Smooth muscle cell of the brain vasculature (primary cell): ENCODE measurements at places on chromosomes 1 and 21.

DNA sequence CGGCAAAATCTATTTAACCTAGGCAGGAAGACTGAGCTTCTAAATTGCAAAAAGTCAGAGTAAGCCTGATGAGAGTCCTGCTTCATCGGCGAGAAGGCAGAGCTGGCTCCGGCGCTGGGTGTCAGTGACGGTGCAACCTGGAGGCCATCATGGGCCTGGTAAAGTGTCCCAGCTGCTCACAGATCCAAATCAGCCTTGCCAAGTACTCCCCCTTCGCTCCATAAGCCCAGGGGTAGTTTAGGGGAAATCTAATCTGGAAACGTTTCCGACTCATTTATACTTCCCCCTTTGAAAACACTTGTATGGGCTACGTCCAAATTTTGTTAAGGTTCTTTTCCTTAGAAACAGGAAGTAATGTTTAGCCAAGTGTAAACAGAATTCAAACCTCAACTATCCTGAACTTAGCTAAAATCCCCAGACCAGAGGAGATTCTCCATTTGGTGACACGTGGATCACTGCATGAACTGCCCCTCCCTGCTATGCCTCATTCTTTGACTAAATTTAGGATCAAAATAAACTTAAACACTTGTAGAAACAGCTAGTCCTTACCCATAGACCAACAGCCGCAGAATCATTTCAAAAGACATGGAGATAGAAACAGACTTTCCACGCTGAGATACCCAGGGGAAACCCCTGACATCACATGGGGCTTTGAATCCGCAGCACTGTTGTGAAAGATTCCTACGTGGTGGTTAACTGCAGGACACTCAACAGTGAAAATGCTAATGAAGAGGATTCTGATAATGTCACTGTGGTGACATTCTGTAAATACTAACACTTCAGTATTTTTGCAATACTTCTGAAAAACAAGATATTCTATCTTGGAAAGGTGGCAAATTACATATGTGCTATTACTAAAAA lies 172.7 kb downstream of the TGFBR3 start:
- no peak for DNase-seq

GRCh38 chr1:240343966-240344365 lies 252.3 kb downstream of the FMN2 start:
- no peak for DNase-seq

- no peak for DNase-seq
Measured at GRCh38 chr1:156682166-156682890, 5.1 kb upstream of the NES start.

DNA sequence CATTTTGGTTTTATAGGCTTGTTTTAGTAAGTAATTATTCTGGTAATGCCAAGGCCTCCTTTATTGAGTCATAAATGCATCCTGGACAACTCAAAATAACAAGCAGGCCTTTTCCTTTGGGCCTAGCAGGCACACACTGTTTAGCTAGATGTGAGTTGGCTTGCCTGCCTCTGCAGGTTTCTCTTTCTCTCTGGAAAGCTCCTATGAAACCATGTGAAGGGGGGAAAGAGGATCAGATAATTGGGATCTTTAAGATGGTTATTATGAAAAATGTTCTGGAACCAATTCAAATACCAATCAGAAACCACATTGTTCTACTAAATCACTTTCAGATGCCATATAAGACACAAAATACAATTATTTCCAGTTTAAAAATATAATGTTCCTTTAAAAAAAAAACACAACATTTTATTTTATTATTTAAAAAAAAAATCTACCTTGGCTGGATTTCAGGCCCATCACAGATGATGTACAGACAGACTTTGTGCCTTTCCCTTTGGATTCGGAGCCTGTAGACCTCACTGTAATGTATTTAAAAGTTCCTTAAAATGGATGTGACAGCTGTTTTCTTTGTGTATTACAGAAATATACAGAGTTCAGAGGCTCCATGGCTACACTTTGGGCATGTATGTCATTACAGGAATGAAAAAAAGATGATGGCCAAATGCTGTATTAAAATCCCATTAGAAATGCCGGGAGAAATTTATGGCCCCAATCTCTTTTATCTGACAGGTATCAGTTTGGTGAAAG lies 80.2 kb downstream of the NTMT2 start:
- DNase-seq, result no peak

- DNase-seq, result no peak
Measured at GRCh38 chr1:58762806-58763205, 21.0 kb downstream of the JUN start.

DNA sequence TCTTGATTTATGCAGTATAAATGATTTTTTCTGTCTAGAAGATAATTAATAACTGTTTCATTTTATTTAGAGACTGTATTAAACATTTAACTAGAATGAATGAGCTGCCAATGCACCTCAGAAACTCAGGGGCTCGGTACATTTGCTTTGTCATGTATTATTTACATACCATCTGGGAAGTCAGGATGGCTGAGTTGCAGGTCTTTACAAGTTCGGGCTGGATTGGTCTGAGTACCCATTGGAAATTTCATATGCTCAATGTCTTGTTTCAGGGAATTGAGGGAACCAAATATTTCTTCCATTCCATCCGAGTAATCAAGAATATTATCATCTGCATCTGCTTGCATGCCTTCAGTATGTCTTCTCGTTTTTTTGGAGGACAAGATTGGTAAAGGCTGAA lies 221.7 kb downstream of the COL11A1 start:
- no peak for DNase-seq

DNA sequence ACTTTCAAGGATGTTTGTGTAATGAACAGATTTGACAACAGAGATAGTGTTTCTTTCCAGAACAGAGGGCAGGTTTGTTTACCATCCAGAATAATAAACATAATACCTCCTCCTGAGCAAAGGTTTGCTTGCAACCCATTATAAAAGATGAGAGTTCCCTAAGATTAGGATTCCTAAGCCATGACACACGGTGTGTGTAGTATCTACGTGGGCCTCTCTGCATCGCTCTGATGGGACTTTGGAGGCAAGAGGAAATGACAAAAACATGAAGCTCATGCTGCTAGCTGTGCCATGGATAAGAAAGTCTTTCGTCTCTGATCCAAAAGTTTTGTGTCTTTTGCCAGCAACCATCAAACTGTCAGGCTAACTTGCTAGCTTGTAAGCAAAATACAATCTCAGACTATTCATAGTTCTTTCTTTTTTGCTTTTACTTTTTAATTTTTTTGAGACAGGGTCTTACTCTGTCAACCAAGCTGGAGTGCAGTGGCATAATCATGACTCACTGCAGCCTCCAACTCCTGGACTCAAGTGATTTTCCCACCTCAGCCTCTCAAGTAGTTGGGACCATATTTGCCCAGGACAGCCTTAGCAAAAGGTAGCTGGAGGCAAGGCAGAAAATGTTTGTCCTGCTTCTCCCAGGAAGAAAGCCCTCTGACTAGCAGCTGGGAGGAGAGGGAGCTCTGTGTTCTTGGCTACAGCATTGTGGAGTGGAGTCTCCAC lies 81.1 kb downstream of the LHX4 start:
- no peak for DNase-seq

GRCh38 chr1:217482356-217483102 lies 148.4 kb downstream of the GPATCH2 start:
- DNase-seq, result no peak

- peak; percentile 62 for DNase-seq
Measured at GRCh38 chr1:91617285-91617765, 116.7 kb downstream of the CDC7 start.

DNA sequence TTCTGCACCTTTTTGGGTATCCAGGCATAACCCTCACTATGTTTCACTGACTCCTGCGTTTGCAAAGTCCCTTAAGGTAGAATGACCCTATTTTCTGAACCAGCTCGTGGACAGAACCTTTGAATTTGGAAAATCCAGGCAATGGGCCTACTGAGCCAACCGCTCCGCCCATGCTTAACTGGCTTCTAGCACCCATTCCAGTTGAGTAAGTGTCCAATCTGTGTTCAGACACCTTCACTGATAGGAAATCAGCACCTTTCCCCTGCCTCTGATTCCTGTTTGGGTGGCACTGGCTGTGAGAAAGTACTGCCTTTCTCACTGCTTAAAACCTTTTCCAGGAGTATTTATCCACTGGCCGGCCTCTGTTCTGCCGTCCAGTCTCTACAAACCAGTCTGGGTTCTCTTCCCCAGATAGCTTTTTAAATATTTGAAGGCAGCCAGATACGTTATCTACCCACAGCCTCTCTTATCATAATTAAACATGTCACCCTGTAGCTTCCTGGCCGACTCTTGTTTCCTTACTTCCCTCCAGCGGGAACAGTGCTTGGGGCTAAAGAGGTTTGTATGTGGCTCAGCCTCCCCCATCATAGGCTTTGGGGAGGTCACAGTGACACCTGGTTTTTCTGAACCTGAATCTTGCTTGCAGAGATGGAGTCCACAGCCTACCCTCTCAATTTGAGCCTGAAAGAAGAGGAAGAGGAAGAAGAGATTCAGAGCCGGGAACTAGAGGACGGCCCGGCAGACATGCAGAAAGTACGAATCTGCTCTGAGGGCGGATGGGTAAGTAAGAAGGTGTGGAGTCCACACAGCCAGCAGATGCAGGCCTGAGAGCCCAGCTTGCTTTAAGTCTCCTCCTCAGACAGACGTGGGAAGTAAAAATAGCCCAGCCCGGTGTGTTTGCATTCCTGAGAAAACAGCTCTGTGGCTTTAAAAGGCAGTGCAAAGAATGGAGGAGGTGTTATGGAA lies 1.3 kb downstream of the POGK start:
- DNase-seq, result no peak

DNA sequence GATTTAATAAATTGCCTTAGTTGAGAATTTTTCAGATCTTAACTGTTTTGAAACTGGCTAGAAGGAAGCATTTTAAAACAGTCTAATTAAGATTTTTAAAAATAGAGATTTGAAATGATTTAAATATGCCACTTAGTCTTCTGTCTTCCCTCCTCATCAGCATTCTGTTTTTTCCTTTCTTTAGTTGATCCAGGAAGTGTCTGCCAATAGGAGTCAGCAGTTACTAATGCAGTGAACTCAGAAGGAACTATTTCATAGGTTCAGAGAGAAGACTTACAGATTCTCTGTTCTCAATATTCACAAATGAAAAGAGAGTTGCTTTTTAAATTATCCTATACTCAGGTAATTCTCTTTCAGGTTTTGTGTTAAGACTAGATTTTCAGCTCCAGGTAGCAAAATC lies 84.5 kb downstream of the RPS6KC1 start:
- no peak for DNase-seq

DNA sequence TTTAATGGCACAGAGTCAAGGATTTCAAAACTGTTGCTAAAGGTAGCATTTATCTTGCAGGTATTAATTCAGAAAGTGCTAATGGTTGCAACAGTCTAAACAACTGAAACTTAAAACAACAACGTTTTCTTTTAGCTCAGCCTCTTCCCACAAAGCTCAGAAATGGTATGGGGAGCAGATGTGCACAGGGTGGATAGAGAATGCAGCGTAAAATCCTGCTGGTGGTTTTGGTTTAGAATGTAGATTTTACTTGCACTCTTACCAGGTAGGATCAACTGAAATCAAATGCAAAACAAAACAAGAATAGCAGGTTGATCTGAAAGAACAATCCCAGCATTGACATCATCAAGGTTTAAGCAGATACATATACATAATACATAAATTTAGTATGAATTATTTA lies 3.8 kb upstream of the LRRC8C start:
- no peak for DNase-seq
